ENCODE measurements at places on chromosomes 6 and 20.
A peak's percentile ranks its signal among the peaks of the same experiment; 100 is the strongest.

DNA sequence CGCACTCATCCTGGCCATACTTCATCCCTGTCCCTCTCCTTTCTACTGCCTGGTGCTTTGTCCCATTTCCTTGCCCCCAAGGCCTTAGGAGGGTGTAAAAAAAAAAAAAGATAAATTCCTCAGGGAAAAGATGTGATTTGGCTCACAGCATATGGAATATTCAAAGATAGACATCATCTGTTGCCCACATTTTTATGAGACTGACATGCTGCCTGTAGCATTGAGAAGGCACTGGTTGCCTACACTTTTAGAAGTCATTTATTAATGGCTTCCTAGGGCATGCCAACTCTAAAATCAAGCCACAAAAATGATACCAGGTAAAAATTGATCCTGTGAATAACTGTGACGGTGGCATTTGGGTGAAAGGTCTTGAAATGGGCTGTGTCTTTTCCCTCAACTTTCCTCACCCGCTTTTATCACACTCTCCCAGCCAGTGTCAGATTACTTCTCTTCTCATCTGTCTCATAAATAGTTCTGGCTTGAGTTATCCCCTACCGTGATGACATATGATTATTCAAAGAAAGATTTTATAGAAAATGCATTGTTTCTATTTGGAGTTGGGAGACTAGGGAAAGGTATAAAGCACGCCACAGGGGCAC is 139.4 kb downstream of the CARMIL1 start:
- no peak for DNase-seq

- DNase-seq: peak; percentile 47
Measured at GRCh38 chr6:43547222-43547621, 28.6 kb downstream of the XPO5 start.

DNA sequence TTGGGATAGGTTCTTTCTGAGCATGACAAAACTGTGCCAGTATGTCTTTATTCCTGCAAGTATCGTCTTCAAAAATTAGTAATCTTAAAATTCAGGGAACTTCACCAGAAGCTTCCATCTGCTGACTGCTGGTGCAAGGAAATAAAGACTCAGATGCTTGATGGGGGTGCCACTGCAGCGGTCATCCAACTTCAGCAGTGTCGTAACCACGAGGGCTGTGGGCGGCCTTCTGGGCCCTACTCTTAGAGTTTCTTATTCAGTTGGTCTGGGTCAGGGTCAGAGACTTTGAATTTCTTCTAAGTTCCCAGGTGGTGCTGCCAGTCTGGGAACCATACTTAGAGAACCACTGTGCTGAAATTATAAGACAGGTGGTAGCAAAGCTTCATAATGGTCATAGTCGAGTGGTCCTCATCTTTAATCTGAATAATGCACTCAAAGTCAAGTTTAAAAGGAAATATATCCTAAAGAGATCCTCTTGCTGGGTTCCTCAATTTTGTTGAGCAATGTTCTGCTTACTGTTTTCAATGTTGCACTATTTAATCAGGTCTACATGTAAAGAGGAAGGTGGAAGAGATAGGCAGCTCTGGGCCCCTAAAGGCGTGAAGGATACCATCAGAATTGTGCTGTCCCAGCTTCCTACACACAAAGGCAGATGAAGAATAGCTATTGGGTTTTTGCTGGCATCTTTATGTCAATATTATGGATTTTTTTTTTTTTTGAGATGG is 165.4 kb upstream of the GMDS start:
- peak; percentile 50 for DNase-seq

- DNase-seq: peak; percentile 20
Measured at GRCh38 chr6:26012061-26012460, 49.5 kb downstream of the TRIM38 start.

GRCh38 chr6:147734151-147734550 is 225.7 kb downstream of the SAMD5 start:
- DNase-seq: no peak
